ENCODE measurements at places on chromosomes 2 and 18.

DNA sequence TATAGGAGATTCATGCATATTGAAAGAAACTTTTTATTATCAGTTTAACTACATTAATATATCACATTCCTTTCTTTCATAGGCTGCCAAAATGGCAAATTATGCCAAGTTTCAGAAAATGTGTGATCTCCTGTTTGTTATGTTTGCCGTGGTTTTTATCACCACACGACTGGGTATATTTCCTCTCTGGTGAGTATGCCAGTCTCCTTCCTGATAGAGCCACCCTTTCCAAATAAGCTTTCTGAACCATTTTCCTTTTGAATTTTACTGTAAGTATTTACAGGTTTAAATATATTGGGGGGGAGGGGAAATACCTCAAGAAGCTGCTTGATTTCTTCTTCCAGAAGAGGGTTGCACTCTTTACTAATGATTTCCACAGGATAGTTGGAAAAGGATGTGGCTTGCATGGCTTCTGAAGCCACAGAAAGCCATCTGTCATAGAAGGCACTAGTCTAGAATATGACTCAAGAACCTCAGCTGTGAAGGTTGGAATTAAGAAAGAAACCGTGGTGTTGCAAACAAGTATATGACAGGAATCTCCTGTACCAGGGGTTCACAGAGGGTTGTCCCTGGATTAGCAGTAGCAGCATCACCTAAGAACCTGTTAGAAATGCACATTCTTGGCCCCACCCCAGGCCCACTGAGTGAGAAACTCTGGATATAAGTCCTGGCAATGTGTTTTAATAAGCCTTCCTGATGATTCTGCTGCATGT, 84.5 kb upstream of the NOSTRIN start:
- DNase-seq = no peak

DNA sequence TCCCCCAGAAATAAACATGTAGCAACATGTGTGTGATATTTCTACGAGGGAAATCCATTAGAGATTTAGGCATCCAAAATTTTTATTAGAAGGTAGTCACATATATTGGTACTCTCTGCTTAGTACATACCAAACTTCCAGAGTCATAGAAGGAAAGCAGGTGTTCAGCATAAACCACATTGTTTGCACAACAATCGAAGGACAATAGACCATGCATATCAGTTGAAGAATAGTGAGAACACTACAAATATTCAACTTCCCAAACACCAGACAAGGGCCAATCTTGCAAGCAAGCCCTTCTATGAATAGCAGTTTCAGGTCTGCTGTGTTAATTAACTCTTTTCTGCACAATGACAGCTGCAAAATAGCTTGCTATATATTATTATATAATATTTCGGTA, 702.2 kb downstream of the ERBB4 start:
- DNase-seq = peak; percentile 37

- DNase-seq = no peak
Observed at GRCh38 chr2:88281302-88282217, 111.4 kb downstream of the THNSL2 start.

DNA sequence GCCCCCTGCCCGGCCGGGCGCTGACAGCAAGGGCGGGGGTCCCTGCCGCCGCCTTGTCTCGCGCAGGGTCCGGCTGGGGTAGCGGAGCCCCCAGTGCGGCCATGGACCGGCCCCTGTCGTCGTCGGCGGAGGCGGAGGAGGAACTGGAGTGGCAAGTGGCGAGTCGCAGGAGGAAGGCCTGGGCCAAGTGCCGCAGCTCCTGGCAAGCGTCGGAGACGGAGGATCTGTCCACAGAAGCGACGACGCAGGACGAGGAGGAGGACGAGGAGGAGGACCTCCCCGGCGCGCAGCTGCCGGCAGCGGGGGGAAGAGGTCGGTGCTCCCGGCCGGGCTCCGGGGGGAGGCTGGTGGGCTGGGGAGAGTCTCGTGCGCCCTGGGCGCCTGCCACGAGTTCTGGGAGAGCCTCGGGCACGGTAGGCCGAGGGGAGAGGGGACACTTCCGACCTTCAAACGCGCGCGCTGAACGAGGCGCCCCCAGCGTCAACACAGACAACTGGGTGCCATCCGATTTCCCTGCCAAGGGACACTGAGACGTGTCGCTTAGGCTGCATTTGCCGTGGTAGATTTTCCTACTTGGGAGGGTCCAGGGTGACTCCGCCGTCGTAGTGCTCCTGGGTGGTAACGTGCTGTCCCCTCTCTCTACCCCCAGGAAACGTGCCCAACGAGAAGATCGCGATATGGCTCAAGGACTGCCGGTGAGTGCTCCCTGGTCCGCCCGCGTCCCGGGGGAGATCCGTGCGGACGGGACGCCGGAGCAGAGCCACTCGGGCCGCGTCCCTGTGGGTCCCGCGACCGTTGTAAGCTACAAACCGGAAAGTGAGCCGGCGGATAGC, 652 bp downstream of the ITPRID2 start:
- DNase-seq = peak; percentile 59

GRCh38 chr2:229559986-229560385, 154.4 kb downstream of the DNER start:
- no peak for DNase-seq

- no peak for DNase-seq
Observed at GRCh38 chr2:43265421-43265820, 39.0 kb upstream of the ZFP36L2 start.

GRCh38 chr2:217912098-217913024, 90.4 kb downstream of the TNS1 start:
- no peak for DNase-seq

DNA sequence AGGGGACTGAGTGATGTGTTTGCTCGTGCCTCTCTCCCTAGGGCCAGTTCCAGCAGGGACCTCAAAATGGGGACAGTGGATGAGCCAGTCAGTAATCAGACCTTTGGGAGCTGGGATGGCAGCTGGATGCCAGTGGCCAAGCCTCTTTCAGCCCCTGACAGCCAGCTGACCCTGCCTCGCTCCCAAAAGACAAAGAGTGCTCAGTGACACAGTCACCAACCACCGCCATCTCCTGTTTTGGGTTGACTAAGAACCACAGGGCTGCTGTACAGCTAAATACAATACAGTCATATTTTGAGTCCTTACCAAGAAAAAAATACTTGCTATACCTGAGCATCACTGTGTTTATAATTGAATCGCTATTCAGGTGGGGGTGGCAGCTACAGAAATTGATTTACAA, 75.7 kb downstream of the POU3F3 start:
- DNase-seq = no peak

DNA sequence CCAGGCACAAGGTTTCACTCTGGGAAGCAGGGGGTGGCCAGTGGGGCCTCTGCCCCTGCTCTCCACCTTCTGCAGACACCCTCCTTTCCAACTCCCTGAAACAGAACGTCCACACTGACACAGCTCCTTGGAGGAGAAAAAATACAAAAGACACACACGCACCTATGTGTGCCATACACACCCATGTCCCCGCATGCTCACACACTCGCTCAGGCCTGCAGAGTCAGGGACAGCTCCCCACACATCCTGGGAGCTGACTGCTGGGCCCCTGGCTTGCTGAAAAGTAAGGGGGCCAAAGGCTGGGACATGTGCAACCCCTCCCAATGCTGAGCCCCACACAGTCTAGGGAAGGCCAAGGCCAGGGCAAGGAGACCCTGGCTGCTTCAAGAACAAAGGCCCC, 200.5 kb downstream of the TNS1 start:
- DNase-seq = no peak

DNA sequence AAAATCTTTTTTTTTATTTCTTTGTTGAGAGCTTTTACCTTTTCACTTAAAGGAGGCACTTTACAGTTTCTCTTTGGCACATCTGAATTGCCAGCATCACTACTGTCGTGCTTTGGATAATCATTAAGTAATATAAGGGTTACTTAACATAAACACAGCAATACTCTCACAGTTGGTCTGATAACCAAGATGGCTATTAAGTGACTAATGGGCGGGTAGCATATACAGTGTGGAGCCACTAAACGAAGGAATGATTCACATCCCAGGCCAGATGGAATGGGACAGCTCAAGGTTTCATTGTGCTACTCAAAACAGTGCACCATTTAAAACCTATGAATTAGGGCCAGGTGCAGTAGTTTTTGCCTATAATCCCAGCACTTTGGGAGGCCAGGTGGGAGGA, 28.1 kb downstream of the USP37 start:
- DNase-seq = no peak

GRCh38 chr2:12032398-12032797, 286.0 kb downstream of the LPIN1 start:
- peak; percentile 5 for DNase-seq

DNA sequence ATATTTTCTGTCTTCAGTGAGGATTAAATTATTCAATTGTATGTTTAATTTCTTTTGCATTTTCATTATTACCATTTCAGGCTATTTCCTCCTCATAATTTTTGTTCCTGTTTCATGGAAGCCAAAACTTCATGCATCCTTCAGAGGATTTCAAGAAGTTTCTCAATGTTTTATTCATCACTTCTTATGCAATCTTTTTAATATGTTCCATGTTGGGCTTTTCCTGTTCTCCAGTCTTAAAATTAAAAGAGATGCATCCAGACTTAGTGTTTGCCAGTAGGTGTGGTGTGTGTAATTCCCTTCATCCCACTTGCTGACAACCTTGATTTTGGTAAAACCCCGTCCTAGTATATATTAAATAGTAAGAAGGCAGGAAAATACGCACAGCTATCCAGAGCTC, 190.0 kb downstream of the EN1 start:
- no peak for DNase-seq

DNA sequence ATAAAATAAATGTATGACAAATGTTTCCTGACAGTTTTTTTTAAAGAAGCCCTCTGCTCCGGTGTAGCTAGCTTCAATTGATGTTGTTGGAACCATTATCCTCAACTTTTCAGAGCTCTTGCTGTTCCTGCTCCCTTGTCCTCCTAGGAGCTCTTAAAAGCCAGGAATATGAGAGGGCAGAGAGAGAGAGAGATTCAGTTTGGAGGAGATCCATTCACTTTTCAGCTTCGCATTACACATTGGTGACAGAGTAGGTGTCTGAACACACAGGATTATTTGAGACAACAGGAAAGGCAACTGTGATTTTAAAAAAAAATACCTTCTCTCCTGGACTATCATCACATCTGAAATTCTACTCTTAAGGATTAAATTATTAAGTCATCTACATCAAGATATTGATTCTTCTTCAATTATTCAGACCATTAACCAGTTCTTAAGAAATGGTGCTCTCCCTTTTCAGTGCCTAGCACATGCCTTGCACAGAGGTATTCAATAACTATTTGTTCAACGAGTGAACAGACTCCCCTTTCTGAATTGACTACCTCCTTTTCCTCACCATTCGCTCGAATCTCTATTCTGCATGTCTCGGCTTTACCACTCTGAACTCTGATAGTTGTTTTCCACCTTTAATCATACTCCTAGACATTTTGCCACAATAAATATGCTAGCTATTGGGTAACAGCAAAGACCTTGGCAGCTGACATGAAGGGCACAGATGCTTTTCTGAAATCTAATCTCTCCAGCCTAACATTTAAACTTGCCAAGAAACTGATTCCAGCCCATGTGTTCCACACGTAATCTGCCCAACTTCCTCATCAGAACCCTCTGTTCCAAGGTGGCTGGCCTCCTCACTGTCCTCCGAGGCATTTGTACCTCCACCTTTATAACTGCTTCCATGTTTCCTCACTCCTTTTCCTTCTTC, 28.6 kb upstream of the SLC35F5 start:
- no peak for DNase-seq

DNA sequence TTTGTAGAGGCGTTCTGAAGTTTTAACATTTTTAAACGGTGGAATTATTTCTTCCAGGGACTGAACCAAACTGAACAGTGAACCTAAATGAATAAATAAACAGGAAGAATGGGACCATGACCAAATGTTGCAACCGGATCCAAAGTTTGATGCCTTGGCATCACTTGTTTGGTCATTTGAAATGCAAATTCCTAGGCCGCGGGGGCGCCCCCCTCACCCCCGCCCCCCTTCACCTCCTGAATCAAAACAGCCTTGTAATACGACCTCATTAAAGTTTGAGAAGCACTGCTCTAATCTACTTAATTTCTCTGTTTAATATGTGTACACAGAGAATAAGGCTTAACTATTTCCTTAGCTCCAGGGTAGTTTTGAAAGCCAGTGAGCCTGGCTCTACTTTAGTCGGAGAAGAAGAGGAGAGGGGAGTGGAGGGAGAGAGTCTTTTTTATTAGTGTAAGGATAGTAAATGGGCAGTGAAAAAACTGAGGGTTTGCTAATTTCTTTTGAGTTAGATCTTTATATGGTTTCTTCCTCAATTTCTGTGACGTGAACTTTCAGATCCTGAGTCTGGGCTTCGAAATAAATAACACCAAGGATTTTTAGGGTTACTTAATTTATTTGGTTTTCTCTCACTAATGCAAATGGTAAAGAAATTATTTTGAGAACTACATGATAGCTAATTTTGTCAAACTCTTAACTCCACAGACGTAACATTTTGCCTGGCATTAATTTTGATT, 5.7 kb downstream of the C2orf80 start:
- DNase-seq = no peak

GRCh38 chr2:38527338-38528007, 75.3 kb downstream of the HNRNPLL start:
- DNase-seq = no peak

GRCh38 chr2:45935791-45936622, 284.5 kb downstream of the PRKCE start:
- DNase-seq = peak; percentile 62

DNA sequence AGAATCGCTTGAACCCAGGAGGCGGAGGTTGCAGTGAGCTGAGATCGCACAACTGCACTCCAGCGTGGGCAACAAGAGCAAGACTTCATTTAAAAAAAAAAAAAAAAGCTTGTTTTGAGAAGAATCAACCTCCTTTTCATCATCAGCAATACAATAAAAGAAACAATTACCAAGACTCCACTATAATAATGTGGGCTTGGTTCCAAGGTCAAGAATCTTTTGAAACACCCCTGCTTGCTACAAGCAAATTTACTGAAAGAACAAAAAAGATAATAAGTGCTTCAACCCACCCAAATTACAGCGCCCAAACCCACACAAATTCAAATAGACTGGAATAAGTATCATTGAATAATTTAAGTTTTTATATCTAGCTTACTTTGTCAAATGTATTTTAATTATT, 33.6 kb upstream of the MAPRE3 start:
- DNase-seq = no peak

DNA sequence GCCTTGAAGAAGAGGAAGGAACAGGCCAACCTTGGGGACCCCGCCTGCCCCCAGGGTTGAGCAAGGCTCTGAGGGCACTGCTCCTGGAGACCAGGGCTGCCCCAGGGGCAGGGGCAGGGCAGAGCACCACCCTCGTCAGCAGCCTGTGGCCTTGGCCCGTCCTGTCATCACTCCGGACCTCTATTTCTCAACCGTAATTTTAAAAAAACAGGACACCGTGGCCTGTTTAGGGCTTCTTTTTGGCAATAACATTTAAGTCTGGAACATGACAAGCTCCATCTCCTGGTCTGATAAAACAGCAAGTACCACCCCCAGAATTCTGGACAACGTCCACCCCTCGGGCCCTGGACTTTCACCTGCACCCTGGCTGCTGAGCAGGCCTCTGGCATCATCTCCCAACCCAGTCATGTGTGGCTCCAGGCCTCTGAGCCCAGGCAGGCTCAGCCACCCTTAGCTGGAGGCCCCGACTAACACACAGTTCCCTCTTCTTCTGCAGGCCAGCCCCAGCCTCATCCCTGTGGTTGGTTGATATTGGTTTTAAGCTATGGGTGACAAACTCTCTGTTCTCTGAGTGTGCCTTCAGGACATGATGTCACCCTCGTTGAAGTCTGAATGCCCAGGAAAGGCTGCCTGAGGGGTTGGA, 22.6 kb upstream of the ID2 start:
- DNase-seq = no peak

Data from NCI-H1092 treated with DMSO at 0.1 percent for 48 hours (cell line).